Eye (tissue), 1 donor: ENCODE measurements at places on chromosomes 11 and 22.

DNA sequence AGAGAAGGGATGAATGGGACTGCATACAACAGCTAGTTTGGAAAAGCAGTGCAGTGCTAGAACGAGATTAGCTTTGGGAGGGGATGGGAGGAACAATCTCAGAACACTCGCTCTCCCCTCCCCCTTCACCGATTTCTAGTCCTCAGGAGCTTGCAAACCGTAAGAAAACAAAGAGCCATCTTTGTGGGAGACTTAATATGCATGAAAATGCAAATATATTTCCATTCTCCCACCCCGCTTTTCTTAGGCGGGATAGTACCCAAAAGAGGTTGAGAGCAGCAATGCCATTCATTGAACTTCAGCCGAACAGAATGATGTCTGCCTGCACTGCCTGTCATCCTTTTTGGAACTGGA is 1.1 kb downstream of the SPINDOC start:
- no peak for DNase-seq

DNA sequence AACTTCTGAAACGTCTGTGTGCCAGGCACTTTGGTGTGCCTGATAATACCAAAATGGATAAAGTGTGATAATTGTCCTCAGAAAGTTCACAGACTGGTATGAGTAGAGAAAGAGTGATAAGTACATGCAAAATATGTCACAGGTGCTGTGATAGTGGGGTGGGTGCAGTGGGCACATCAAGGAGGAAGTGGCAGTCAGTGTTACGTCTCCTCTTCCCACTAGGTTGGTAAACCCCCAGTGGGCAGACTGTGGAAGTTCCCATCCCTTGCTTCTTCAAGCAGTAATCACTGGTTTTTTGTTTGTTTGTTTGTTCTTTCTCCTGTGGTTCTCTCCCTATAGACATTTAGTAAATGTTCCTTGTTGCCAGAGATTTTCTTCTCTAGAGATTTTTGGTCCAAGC is 5.4 kb downstream of the RNF121 start:
- no peak for DNase-seq

DNA sequence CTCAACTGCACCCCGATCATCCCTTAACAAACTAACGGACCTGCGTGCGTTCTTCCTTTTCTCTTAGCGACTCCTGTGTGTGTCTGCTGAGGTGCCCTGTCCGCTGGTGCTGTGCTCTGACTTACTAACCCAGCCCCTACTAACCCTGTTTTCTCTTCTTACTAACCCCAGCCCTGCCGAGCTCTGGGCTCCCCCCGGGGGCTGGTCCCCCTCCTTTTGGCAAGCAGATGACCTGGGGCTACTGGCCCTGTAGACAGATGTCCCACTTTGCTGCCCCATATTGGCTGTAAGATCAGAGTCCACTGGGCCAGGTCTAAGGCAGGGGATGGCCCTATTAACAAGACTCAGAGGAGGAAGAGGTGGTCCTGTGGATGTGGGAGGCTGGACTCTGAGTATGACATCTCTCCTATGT is 14.7 kb downstream of the MIAT start:
- no peak for DNase-seq

GRCh38 chr11:126483621-126484195 is 128.2 kb downstream of the ST3GAL4 start:
- no peak for DNase-seq

- peak; percentile 54 for DNase-seq
Observed at GRCh38 chr11:132605825-132606570, 926.3 kb downstream of the OPCML start.

GRCh38 chr11:78380615-78381051 is 37.0 kb downstream of the GAB2 start:
- DNase-seq = peak; percentile 30

- no peak for DNase-seq
Observed at GRCh38 chr11:119446434-119446833, 23.5 kb upstream of the THY1 start.

GRCh38 chr22:44482776-44483175 is 15.3 kb downstream of the RTL6 start:
- no peak for DNase-seq

GRCh38 chr11:70242885-70243284 is 27.6 kb upstream of the PPFIA1 start:
- DNase-seq = no peak

DNA sequence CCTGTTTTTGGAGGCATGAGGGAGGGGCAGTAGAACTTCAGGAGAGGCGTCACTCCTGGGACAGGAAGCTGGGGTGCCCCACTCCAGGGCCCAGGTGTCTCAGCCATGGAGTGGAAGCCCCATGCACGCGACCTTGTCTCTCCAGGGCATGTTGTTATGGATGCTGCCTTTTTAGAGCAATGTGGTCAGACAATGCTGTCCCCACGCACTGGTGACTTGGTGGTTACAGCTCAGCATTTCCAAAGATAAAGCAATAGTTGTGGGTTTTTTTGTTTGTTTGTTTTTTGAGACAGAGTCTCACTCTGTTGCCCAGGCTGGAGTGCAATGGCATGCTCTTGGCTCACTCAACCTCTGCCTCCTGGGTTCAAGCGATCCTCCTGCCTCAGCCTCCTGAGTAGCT is 22.3 kb downstream of the EIF4G2 start:
- DNase-seq = no peak
